ENCODE measurements at places on chromosomes 3 and 15.

DNA sequence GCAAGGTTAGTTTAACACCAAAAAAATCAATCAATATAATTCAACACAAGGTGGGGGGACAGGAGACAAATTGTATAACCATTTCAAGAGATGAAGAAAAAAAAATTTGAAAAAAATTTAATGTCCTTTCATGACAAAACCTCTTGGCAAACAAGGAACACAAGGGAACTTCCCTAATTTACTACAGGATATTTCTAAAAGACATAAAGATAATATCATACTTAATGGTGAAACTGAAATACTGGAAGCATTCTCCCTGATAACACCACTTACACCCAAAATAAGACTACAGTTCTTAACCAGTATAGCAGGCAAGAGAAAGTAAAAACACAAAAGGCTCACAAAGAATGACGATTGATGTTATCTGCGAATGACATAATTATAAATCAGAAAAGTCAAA lies 44.7 kb downstream of the IFT57 start:
- no peak for DNase-seq

DNA sequence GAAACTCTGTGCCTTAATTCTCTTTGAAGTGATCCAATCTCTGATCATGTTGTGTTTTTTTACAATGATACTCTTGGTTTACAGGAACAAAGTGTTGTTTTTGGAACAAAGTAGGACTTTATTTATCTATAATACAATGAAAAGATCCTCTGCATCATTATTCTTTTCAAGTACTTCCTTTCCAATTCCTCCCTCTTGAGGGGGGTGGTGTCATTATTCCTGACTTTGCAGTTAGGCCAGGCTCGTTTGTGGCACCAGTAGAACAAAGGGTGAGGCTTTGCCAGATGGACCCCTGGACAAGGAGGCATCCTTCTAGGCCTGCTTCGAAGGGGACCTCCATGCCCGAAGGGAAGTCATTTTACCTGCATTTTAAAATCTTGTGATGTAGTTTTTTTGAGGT lies 41.7 kb upstream of the ZBTB38 start:
- DNase-seq = no peak

- DNase-seq = peak; percentile 22
Measured at GRCh38 chr3:172630316-172630715, 80.6 kb downstream of the NCEH1 start.

GRCh38 chr3:52633786-52634185 lies 51.9 kb downstream of the PBRM1 start:
- no peak for DNase-seq

DNA sequence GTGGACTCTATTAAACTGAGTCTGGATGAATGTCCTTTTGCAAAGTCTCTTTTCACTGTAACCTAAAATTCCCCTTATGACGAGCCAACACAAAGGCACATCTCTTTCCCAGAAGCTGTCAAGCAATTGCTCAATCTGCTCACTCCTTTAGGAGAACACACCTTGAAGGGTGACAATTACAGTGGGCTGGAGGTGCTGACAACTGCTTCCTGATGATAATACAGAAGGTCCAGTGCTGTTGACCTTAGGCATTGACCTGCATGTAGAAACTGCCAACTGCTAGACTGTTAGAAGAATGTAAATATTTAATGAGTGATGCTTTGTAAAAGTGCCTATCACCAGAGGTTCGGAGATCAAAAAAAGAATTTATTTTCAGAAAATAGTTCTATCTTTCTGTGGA lies 757.7 kb downstream of the GRM7 start:
- DNase-seq = no peak

All from AG08395 (cell line).